ENCODE measurements at places on chromosomes 3 and 15.

DNA sequence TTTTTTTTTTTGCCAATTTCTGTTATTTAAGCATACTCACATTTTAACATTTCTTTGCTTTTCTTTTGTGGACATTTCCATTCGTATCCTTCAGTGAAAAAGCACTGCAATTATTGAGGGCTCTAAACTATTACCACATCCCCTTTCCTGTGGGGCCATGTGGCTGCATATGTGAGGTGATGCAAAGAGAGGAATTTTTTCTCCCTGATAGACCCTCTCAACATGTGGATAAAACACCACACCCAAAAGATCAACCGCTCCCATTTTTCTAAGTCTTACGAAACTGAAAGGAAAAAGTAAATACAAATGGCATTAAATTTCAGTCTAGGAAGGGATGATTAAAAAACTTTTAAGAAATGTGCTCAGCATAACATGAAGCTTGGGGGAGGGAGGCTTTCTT lies 68.8 kb downstream of the DNAJC13 start:
- no peak for DNase-seq

- DNase-seq: no peak
Measured at GRCh38 chr3:58874248-58874741, 175.5 kb downstream of the CFAP20DC start.

- DNase-seq: no peak
Measured at GRCh38 chr3:152519376-152519775, 250.6 kb downstream of the MBNL1 start.

DNA sequence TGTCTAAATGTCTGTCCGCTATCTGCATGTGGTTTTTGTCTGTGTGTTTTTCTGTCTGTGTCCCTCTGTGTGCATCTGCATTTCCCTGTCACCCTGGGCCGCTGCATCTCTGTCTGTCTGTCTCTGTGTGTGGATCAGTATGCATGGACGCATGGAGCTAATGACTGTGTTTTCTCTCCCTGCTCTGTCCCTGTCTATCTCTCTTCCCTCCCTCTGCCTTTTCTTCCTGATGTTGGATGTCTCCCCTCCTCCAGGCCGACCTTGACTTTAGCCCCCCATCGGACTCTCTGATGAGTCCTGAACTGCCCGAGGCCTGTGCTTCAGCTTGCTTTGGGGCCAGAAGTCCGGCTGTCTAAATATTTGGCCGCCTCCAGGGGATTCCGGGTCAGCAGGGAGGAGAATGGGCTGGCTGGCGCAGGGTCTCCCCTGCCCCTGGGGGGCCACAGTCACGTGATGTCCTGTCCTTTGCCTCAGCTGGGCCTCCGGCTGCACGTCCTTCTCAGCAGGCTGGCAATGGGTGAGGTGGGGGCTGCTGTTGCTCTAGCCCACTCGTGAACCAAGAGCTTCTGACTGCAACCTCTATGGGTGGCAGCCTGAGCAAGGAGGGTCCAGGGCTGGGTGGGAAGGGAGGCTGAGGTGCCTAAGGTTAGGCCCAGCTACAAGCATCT lies 3.7 kb downstream of the SLC38A3 start:
- no peak for DNase-seq

- DNase-seq: no peak
Measured at GRCh38 chr3:58628823-58629562, 37.6 kb downstream of the FAM3D start.

- no peak for DNase-seq
Measured at GRCh38 chr15:72998226-72998625, 54.0 kb upstream of the NEO1 start.

- no peak for DNase-seq
Measured at GRCh38 chr3:37197810-37198371, 23.5 kb upstream of the LRRFIP2 start.

- DNase-seq: no peak
Measured at GRCh38 chr3:141051443-141052200, 475 bp downstream of the SPSB4 start.

DNA sequence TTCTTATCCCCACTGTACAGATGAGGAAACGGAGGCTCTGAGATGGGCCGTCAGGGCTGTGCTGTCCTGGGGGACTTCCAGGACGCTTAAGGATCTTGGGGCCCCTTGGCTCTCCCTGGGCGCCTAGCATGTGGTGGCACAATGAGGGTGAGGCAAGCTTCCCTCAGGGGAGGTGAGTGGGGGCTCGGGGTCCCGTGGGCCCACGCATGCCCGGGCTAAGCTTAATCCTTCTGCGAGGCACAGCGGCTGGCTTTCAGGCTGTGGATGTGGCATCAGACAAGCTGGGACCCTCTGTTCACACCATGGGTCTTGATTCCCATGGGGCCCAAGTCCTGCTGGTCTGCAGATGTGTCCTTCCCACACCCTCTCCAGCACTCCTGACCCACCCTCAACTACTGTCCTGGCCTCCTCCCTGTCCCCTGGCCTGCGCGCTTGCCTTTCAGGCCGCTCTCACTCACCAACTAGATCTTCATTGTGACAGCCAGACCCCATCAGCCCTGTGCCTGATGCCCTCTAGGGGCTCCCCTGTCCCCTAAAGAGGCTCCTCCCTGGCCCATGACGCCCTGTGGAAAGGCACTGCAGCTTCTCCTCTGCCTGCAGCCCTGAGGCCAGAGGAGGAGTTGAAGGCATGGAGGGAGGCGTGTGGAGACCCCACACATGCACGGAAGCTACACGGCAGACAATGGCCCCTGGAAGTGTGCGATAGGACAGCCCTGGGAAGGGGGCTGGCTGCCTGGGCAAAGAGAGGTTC lies 11.3 kb downstream of the DUSP7 start:
- no peak for DNase-seq

DNA sequence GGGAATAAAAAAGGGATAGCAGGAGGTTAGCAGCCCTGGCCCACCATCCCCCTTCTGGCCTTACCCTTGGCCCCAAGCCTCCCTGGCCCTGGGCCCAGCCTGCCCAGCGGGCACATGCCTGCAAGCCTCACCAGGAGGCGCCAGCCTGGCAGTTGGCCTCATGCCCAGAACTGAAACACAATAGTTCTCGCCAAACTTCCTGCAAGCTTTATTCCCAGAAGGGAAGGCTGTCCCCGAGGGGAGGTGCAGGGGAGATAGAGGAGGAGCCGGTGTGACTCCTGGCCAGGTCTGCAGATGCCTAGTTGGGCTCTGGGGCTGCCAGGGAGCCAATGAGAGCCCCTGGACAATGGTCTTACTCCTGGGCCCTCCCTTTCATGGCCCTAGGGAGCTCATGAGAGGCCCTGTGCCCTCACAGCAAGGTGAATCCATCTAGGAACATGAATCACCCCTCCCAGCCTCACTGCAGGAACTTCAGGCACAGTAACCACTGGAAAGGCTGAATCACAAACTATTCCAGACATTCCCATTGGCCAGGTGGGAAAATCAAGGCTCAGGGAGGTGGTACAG lies 4.0 kb downstream of the CCDC33 start:
- DNase-seq: no peak

GRCh38 chr15:47813748-47814384 lies 96.6 kb downstream of the SEMA6D start:
- DNase-seq: no peak

- DNase-seq: no peak
Measured at GRCh38 chr3:196688349-196688748, 23.7 kb downstream of the CEP19 start.

GRCh38 chr3:36373666-36374065 lies 6.6 kb upstream of the STAC start:
- DNase-seq: no peak

All from stimulated activated CD8-positive, alpha-beta memory T cell treated with anti-CD3 and anti-CD28 coated beads, Interleukin-7, amount 100 ng/mL, for 4 hours (primary cell).